OCI-LY7 (cell line): ENCODE measurements at places on chromosomes 12 and 14.
A peak's percentile ranks its signal among the peaks of the same experiment; 100 is the strongest.

DNA sequence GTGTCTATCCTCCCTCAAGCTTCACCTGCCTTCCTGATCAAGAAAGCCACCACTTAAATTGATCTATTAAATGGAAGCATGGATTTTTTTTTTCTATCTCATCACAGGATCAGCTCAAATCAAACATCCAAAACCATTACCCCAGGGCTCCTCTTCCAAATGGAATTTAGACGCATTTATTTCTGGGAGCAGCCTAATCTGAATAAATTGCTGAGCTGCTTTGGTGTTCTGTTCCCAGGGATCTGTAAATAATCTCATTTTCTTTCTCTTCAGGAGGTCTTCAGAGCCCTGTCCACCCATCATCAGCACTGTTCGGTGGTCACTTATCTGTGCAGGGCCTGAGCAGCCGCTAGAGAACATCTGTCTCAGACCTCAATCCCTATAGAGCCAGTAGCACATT is 695.4 kb upstream of the TMEM132C start:
- no peak for DNase-seq

DNA sequence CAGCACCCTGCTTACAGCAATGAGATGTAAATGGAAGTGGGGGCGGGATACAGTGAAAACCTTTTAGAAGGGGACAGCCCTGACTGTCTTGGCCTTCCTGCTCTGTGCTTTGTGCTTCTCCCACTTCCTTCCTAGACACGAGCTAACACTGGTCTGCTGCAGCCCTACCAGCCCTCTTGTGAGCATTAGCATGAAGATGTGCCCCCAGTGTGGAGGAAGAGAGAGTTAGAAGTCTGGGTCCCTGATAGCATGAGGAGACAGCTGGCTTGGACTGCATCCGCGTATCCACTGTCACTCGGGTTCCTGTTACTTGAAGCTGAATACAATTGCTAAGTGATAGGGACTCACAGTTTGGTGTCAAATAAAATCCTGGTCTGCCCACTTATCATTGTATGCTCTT is 248.1 kb upstream of the SOX5 start:
- DNase-seq, result no peak

DNA sequence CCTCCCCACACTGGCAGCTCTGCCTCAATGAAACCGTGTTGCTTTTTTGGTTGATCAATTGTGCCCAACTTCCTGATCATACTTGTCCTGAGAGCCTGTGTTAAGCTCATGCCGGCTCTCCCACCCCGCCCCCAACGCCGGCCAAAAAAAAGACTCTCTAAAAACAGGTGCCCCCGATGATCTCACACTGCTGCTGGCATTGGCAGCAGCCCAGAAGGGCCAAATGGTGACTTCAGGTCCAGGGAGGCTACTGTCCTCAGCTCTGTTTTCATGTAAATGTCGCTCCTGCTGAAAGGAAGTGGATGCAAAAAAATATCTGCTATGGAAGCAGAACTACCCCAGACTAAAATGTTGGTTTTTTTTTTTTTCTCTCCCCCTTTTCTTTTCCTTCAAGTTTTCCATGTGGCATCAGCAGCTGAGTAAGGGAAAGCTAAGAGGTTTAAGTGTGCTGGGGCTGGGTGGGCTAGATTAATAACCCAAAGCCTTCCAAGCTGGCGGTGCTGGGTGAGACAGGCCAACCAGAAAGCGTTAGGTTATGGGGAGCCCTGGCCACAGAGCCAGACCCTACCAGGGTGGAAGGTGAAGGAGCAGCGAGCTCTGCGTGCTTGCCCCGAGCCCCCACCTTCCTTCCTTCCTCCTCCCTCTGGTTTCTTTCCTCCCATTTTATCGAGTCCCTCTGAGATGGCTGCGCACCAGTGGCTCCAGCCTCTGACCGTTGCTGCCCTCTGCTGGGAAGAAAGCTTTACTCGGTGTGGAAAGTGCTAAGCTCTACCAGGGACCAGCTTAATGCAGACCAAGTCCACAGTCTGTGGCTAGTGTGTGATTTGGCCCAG is 396.1 kb downstream of the NRXN3 start:
- peak; percentile 51 for DNase-seq

DNA sequence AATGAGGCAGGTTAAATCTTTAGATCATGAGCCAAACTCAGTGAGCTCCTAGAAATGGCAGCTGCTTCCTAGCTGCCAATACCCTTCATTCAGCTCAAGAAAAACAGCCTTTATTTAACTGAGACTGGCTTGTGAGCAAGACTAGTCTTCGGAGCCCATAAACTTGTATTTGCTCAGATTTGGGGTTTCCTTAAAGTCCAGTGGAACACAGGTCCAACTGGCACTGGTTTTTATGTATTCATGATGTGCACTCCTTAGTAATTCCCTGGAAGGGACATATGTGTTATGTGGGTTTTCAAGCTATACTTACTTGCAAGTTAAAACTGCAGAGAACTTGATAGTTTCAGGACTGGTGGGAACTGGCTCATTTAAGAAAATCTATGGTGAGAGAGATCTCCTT is 380.1 kb upstream of the TMEM132C start:
- DNase-seq, result no peak

DNA sequence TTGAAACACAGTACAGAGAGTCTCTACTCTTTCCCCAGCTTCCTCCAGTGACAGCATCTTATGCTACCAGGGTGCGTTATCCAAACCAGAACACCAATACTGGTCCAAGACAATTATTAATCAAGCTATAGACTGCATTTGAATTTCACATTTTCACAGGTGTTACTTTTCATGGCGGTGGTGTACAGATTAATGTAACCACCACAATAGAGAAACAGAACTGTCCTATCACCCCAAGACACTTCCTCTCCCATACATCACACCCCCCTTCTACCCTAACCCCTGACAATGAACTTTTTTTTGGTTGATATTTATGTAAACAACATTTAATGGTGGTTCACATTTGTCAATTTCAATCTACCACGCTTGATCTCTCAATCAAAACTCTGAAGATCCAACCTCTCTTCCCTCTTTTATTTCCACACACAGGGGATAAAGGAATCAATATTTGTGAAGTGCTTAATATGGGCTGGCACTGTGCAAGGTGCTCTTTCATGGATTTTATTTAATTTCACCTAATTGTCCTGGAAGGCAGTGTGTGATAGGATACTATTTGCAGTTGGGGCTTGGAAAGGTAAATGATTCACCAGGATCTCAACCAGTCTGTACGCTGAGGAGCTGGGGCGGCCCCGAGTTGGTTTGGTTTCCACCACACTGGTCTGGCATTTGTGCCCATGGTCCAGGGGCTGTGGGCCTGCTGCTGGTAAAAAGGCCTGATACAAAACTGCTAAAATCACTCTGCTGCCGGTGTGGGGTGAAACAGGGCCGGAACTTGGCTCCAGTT is 54.6 kb upstream of the DICER1 start:
- DNase-seq, result no peak

- no peak for DNase-seq
Measured at GRCh38 chr14:79375356-79375755, 835.9 kb downstream of the DIO2 start.

- DNase-seq, result peak; percentile 33
Measured at GRCh38 chr12:31518680-31519227, 72.2 kb downstream of the DENND5B start.

DNA sequence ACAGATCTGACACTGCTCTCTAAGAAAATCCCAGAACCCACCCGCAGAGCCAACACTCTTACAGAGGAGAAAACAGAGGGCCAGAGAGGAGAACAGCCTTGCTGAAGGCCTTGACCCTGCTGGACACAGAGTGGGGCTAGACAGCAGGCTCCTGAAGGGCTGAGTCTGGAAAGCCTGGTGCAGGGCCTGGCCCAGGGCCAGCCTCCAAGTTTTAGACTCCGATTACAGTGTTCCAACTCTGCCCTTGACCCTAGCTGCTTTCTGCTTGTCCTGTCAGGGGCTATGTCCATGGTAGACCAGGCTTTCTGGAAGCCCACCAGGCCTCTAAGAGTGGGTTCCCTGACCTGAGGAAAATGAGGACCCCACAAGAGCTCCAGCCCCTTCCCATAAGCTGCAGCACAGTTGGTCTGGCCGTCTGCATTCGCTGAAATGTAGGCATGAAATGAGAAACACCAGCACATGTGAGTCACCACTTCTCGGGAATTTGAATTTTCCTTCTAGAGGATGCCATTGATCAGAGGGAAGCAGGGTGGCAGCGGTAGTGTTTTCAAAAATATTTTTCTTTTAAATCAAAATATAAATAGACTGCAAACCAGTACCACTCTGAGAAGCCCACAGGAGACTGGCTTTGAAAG is 154.4 kb downstream of the CALM1 start:
- DNase-seq, result no peak

GRCh38 chr14:90534091-90534837 is 137.4 kb downstream of the CALM1 start:
- no peak for DNase-seq

DNA sequence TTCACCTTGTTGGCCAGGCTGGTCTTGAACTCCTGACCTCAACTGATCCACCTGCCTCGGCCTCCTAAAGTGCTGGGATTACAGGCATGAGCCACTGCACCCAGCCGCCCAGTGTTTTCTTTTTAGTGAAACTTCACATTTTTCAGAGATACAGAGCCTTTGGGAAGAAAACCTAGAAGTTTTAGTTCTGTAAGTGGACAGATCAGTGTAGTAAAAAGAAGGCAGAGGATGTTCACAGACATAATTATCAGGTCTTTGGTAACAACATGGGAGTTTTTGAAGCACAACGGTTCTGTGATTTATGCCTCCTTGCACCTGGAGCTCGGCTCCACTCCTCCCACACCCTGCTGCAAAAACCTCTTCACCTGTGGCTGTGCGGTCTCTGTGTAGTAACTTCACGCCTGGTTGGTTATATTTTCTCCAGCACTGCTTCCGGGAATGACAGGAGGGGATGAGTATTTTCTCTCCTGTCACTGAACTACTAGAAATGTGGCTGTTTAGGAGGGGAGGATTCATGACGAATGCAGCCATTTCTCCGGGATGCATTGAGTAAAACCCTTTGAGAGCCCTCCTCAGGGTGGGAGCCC is 67.0 kb downstream of the ARF6 start:
- peak; percentile 96 for DNase-seq

DNA sequence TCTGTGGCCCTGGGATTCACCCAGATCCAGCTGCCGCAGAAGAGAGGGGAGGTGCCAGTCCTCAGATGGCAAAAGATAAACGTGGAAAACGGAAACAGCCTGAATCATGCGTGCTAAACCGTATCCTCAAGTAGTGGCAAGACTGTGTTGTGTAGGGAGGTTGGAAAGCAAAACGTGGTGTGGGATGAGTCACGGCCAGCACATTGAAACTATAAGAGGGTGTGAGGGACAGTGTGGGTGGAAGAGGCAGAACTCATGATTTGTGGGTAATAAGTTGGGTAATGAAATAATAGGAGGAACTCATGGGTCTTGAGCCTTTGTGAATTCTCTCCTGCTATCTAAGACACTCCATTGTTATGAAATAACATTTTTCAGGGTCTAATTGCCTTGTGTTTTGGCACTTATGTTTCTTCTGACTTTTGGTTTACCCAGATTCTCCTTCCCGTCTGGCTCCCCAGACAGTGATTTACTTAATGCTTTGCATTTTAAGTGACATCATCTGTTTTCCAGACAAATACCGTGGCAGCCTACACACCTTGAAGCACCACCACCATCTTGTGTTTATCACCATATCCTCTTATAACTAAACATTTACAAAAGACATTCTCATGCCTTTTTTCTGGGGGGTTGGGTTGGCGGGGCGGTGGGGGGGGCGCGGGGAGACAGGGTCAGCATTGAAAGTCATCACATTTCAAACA is 62.3 kb upstream of the PTCSC3 start:
- DNase-seq, result no peak

GRCh38 chr12:1992732-1993131 is 11.5 kb downstream of the DCP1B start:
- no peak for DNase-seq

DNA sequence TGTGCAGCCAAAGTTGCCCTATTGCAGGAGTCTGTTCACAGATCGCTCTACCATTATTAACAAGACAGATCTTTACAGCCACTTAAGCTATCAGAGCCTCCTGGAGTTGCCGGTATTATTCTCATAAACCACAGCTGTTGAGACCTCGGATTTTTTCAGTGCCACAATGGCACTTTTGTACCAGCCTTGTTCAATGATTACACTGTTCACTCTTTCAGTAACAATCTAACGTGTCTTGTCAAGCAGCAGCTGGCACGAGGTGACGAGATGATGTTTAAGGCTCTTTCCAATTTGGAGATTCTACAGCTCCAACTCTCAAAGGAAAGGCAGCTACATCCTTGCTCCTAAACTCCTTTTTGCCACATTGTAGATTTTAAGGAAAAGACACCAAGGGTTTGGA is 30.7 kb downstream of the LRIG3 start:
- no peak for DNase-seq

- no peak for DNase-seq
Measured at GRCh38 chr12:123516216-123516780, 17.2 kb downstream of the RILPL1 start.
